ENCODE measurements at places on chromosomes 3 and 15. TPM values are rescaled to one million over a fixed set of nuclear protein-coding genes. Genes with fewer than 3 reads are reported as not detected.

CERS3 gene
- 0.31 TPM for total RNA-seq

FAH gene
- 34.7 TPM for total RNA-seq

AADAC gene
- total RNA-seq: not detected

SLC2A2 gene
- 12.6 TPM for total RNA-seq

ACTC1 gene
- total RNA-seq: 25.0 TPM

ADPRH gene
- 15.0 TPM for total RNA-seq

HYAL1 gene
- 47.5 TPM for total RNA-seq

TRIM42 gene
- total RNA-seq: not detected

OSTN gene
- not detected for total RNA-seq

CYP8B1 gene
- 10.4 TPM for total RNA-seq

UTS2B gene
- 0.41 TPM for total RNA-seq

DNA sequence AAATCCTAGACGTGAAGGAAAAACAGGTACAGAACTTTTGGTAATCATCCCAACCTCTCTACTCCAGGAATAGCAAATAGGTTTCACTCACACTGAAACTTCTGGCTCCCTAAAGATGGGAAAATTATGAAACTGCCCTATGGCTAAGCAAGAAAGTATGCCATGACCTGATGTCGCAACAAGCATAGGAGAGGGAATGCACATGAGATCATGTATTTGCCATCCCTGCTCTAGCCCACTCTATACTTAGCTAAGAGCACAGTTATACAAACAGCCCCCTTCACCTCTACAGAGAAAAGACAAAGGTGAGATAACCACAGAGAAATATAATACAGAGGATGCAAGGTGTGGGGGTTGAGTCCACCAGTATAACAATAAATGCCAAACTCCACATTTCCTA lies 102.7 kb downstream of the TBC1D5 start:
- DNase-seq: no peak

GRCh38 chr15:40443846-40444245 lies 3.1 kb downstream of the BAHD1 start:
- peak; percentile 30 for DNase-seq

GRCh38 chr15:95684693-95685115 lies 645.8 kb upstream of the NR2F2 start:
- DNase-seq: no peak

GRCh38 chr3:193859195-193859594 lies 266.2 kb downstream of the OPA1 start:
- no peak for DNase-seq

DNA sequence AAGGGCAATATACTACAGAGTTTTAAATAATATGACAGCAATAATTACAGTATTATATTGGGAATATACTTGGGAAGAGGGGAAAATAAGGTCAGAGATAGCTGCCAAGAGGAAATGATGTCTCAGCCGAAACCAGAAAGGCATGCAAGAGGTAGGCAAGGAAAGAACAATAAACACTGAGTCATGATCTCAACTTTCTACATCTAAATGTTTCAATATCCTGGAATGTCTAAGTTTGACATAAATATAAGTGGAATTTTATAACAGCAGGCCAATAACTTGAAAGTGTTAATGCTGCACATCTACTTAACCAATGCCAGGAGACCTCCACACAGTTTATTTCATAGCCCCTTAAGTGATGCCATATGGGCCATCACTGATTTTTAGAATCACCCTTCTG lies 99.8 kb upstream of the CPNE4 start:
- DNase-seq: no peak

GRCh38 chr3:120177151-120177550 lies 82.9 kb upstream of the GSK3B start:
- DNase-seq: peak; percentile 67

- no peak for DNase-seq
Observed at GRCh38 chr15:51332206-51333147, 5.9 kb downstream of the CYP19A1 start.

- DNase-seq: no peak
Observed at GRCh38 chr3:117666812-117667211, 957.2 kb downstream of the TUSC7 start.

DNA sequence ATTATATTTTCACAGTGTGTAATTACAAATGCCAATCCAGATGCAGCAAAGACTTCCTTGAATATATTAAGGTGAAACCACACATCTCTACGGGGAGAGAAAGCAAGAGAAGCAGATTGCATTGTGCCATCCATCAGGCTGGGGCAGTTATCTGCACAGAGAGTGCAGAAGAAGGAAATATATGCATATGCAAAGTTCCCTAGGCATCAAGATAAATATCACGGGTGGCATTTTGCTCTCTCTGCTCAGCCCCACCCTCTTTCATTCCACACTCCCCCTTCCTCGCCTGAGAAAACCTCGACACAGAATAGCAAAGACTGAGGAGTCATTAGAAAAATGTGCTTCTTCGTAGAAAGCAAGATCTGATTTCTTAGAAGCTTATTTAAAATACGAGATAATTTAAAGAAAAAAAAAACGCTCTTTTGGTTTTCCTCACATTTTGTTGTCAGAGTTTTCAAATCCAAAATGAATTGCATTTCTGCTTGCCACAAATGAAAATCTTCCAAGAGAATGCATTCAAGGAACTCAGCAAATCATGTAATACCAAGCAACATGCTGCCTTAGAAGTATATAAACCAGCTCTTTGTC lies 283.2 kb upstream of the LMCD1 start:
- DNase-seq: no peak

GRCh38 chr3:22474706-22475445 lies 723.9 kb upstream of the ZNF385D start:
- DNase-seq: no peak

DNA sequence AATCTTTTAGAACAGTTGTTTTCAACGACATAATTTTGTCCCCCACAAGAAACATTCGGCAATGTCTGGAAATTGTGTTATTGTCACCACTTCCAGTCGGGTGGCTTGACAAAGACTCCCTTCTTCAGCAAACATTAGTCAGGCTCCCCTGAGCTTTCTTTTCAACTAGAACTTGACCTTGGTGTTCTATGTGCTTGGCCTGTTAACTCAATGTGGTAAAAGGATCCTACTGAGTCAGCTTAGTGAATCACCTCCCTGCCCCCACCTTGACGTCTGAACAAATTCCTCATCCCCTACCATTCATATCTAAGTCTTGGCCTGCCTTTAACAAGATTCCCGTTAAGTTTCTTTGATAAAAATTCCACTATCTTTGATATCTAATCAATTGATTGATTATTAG lies 465.0 kb upstream of the ROBO1 start:
- no peak for DNase-seq

DNA sequence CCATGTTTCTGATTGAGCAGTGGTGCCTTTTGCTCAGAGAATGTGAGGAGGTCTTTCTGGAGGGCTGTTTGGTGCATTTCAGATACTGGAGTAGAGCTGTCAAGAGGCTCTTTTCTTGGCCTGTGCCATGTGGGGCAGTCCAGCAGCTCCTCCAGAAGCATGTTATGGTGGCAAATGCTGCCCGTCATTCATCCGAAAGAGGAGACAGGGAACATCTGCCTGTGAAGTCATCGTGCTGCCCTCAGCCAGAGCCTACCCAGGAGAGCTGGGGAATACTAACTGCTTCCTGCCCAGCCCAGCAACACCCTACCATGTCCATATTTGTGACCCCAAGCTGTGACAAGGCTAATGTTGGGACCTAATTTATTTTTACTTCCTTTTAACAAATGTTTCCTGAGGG lies 82.2 kb upstream of the SLC6A6 start:
- DNase-seq: no peak

GRCh38 chr3:185397676-185398075 lies 34.7 kb downstream of the MAP3K13 start:
- no peak for DNase-seq

GRCh38 chr3:74613060-74613459 lies 1.4 kb downstream of the CNTN3 start:
- no peak for DNase-seq

DNA sequence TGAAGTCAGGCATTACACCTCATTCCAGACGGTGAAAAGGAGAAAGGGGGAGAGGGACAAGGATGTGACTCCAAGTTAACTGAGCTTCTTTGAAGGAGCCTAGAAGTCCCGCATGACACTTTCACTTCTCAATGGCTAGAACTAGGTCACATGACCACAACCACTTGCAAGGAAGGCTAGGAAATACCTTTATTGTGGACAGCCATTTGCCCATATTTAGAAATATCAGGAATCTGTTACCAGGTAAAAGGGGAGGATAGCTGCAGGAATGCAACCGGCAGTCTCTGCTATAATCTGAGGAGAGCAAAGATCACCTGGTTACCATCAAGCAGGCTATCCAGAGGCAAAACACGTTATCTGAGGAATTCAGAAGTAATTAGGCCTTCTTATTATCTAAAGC lies 28.9 kb upstream of the PXYLP1 start:
- DNase-seq: no peak

GRCh38 chr15:79366691-79367090 lies 55.8 kb downstream of the TMED3 start:
- DNase-seq: no peak

- no peak for DNase-seq
Observed at GRCh38 chr3:126895178-126896066, 87.5 kb upstream of the PLXNA1 start.

GRCh38 chr3:123880998-123881561 lies 3.1 kb downstream of the MYLK start:
- peak; percentile 66 for DNase-seq

- DNase-seq: no peak
Observed at GRCh38 chr3:116238846-116239565, 206.3 kb downstream of the LSAMP start.

GRCh38 chr3:190266913-190267290 lies 55.3 kb downstream of the CLDN1 start:
- no peak for DNase-seq

DNA sequence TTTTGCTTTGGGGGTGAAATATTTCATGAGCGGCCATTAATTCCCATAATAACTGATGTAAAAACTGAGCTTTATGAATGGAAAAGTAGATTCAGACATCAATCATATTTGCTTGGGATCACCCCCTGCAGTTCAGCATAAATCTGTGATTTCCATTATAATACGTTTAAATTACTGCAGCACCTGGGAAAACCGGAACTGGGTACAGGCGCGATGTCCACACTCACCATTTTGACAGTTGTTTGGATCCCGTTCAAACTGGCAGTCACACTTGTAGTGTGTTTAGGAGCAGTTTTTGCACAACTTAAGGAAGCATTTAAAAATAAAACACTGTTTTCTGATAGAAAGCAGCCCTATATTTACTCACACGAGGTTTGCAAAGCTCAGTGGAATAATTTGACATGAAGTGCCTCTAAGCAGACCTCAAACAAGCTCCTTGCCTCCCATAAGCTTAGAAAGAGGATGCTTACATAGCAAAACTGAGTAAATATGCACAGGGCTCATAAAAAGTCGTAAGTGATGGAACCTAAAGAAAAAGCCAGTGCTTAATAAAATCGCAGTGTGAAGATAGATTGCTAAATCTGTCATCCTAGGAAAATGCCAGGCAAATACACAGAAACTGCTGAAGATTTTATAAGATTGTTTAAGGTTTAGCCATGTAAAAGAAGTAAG lies 377.6 kb downstream of the PTPRG start:
- no peak for DNase-seq

DNA sequence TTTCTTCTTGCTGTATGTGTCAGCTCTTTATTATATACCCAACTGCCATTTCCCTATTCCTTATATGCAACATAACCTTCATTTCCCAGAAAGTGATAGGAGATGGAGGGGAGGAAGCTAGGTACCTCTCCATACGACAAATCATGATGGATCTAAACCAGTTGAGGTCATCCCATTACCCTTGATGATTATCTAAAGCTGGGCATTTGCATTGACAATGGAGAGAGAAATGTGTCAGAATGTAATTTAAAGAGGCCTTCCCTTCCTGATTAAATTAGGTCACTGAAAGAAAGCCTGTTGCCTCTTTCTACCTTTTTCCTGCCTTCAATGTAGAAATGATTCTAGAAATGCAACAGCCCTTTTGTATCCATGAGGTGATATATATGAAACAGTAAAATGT lies 81.9 kb downstream of the SUCNR1 start:
- no peak for DNase-seq

DNA sequence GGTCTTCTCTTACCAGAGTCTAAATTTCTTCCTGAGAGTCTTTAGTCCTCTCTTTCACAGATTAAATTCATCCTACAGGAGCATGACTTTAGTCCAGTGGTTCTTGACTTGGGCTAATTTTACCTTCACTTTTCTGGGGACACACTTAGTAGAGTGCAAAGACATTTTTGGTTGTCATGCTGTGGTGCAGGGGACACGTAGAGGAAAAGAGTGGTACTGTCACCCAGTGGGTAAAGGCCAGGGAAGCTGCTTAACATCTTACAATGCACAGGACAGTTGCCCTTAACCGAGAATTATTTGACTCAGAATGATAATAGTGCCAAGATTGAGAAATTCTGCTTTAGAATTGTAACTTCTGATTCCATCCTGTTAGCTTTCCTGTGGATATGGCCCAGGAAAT lies 772.5 kb upstream of the GRM7 start:
- no peak for DNase-seq

Data from kidney (tissue), 22 donors.